ENCODE measurements at places on chromosomes 1 and 21. TPM values are rescaled to one million over a fixed set of nuclear protein-coding genes. Genes with fewer than 3 reads are reported as not detected.

Gene F11R
- total RNA-seq, result 121 TPM

Gene LYPLAL1
- 11.1 TPM for total RNA-seq

Gene MYCBP
- 33.9 TPM for total RNA-seq

Gene UTS2
- not detected for total RNA-seq

Gene SLAMF1
- total RNA-seq, result not detected

Gene KIF17
- 1.8 TPM for total RNA-seq

DNA sequence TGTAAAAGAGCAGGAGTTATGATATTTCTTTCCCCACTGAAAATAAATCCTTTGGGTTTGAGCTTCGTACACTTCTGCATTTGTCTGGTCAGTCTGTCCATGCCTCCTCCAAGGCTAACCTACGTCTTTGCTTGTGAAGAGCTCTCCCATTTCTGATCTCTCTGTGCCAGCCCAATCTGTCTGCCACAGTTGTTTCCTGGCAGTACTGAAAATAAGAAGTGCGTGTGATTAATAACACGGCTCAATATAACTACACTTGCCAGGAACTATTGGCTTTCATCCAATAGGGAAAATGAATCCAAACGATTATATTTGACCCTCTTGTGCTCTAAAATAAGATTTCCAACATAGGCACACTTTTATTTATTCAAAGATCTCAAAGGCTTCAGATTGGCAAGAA, 19.2 kb upstream of the COL24A1 start:
- no peak for DNase-seq

- DNase-seq, result peak; percentile 34
Observed at GRCh38 chr1:218374401-218375353, 29.5 kb downstream of the TGFB2 start.

- DNase-seq, result no peak
Observed at GRCh38 chr1:109578947-109579443, 30.6 kb downstream of the GNAI3 start.

DNA sequence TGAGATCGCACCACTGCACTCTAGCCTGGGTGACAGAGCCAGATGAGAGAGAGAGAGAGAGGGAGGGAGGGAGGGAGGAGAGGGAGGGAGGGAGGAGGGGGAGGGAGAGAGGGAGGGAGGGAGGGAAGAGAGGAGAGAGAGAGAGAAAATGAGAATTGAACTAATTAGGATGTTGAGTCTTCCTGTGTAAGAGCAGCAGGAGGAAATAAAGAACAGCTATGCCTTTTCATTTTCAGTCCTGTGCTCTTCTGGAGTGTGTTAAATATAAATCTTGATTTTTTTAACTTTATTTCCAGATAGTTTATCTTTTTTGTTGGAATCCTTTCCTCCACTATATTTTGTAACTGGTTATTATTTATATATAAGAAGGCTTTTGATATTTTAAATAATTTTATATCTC, 27.1 kb downstream of the DNTTIP2 start:
- DNase-seq, result no peak

GRCh38 chr1:8424539-8425116, 106.7 kb downstream of the SLC45A1 start:
- DNase-seq, result peak; percentile 84

GRCh38 chr1:51329443-51330325, 678 bp downstream of the TTC39A start:
- no peak for DNase-seq

DNA sequence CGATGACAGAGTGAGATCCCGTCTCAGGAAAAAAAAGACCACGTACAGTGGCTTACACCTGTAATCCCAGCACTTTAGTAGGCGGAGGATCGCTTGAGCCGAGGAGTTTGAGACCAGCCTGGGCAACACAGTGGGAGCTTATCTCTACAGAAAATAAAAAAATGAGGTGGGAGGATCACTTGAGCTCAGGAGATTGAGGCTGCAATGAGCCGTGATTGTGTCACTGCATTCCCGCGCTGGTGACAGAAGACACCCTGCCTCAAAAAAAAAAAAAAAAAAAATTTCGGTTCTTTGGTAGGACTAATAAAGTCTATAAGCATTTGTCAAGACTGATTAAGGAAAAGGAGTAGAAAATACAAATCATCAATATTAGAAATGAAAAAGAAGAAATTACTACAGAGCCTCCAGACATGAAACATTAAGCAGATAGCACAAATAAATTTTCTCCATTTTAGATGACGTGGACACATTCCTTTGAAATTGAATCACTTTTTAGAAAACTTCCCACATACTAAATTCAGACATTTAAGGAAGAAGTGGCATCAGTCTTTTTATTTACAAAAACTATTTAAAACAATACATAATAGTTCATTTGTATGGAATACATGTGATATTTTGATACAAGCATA, 30.4 kb downstream of the MORC3 start:
- DNase-seq, result peak; percentile 29

GRCh38 chr1:95994643-95995042, 726.9 kb upstream of the PTBP2 start:
- DNase-seq, result no peak

DNA sequence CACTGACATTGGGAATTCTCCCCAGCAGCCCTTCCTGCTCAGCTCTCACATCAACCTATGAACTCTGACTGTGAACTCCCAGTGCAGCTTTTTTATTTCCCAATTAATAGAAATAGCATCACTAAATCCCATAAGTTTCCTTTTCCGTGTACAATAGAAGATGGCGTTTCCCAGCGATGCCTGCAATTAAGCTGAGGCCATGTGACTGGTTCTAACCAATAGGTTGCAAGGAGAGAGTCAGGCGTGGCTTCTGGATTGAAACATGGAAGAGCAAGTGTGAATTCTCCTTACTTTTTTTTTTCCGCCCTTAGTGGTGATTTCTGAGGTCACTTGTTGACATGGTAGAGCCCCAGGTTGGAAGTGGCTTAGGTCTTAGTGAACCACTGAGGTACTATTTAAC, 59.0 kb upstream of the IGSF5 start:
- no peak for DNase-seq

DNA sequence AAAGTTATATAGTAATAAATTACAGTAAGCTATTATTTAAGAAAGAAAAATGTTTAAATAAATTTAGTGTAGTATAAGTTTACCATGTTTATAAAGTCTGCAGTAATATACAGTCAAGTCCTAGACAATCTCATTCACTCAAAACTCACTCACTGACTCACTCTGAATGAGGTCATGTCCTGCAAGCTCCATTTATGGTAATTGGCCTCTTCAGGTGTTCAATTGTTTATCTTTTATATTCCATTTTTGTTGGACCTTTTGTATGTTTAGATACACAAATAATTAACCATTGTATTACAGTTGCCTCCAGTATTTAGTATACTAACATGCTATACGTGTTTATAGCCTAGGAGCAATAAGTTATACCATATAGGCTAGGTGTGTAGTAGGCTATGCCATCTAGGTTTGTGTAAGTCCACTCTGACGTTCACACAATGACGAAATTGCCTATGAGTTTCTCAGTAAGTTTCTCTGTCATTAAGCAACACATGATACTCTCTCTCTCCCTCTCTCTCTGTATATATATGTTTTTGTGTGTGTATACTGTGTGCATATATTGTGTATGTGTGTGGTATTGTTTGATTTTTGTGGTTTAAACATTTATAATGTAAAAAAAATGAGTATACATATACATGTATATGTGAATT, 161.2 kb downstream of the NCAM2 start:
- no peak for DNase-seq

- DNase-seq, result peak; percentile 87
Observed at GRCh38 chr1:48869116-48869893, 92.6 kb upstream of the BEND5 start.
